ENCODE measurements at places on chromosomes 4 and X. TPM values are rescaled to one million over a fixed set of nuclear protein-coding genes. Genes with fewer than 3 reads are reported as not detected.

DNA sequence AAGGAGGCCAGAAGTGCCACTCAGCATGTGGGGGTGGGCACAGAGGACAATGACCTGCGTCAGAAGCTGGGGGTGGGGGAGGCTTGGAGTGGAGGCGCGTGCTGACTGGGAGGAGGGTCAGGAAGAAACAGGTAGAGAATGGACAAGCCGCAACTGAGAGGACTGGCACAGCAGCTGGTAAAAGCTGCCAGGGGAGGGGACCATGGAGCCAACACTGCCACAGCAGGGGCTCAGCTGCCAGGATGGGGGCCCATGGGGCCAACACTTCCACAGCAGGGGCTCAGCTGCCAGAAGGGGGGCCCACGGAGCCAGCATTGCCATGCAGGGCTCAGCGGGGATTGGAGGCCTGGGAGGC, 19.1 kb downstream of the RNF212 start:
- DNase-seq: no peak

The MTNR1A gene
- total RNA-seq: not detected

- DNase-seq: no peak
Observed at GRCh38 chr4:156811286-156811685, 160.3 kb downstream of the PDGFC start.

The EGFL6 gene
- not detected for total RNA-seq

DNA sequence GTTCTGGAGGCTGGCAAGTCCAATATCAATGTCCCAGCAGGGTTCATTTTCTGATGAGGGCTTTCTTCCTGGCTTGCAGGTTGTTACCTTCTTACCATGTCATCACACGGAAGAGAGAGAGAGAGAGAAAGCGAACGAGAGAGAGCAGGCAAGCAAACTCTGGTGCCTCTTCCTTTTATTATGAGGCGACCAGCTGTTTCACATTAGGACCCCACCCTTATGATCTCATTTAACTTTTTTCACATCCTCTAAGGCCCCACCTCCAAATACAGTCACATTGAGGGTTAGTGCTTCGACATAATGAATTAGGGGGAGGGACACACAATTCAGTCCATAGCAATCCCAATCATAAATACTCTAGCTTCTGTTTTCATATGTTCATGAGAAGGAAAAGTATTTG, 10.6 kb upstream of the GPR174 start:
- no peak for DNase-seq
